Activated naive CD4-positive, alpha-beta T cell treated with anti-CD3 and anti-CD28 coated beads, Interleukin-2, amount 50 U/mL, for 72 hours (primary cell): ENCODE measurements at places on chromosomes 11 and 22. TPM values are rescaled to one million over a fixed set of nuclear protein-coding genes. Genes with fewer than 3 reads are reported as not detected.

DNA sequence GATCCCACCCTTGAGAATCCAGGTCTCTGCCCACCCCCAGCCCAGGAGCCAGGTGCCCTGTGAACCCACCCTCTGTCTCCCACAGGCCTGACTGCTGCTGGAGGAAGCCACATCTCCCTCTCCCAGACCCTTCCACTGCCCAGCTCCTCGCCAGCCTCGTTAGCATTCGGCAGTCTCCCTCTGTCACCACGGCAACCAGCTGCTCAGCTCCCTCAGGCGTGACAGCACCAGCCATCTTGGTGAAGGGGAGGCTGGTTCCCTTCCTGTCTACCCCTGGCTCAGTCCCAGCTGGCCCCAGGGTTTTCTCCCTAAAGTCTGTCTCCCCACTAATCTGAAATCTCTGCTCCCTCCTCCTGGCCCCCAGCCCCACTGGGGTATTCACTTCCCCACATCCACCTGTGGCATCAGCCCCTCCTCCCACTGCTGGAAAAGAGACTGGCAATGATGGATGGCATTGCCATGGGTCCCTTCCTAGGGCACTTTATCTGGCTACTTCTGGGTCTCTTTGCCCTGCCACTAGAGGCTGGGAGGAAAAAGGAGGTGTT is 28.1 kb downstream of the NRXN2 start:
- no peak for DNase-seq

DNA sequence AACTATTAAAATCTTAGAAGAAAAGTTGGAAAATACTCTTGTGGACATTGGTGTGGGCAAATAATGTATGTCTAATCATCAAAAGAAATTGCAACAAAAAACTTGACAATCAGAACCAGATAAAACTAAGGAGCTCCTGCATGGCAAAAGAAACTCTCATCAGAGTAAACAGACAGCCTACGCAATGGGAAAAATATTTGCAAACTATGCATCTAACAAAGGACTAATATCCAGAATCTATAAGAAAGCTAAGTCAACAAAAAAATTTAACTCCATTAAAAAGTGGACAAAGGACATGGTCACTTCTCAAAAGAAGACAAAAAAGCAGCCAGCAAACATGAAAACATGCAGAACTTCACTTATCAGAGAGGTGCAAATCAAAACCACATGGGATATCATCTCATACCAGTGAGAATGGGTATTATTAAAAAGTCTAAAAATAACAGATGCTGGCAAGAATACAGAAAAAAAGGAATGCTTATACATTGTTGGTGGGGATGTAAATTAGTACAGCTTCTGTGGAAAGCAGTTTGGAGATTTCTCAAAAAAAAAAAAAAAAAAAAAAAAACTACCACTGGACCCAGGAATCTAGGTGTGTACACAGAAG is 99.7 kb upstream of the TOP3B start:
- no peak for DNase-seq

- DNase-seq: no peak
These were observed 116.8 kb downstream of the TEAD1 start for GRCh38 chr11:12790861-12791616.

- DNase-seq: no peak
These were observed 48.3 kb downstream of the KREMEN1 start for GRCh38 chr22:29121124-29121523.

DNA sequence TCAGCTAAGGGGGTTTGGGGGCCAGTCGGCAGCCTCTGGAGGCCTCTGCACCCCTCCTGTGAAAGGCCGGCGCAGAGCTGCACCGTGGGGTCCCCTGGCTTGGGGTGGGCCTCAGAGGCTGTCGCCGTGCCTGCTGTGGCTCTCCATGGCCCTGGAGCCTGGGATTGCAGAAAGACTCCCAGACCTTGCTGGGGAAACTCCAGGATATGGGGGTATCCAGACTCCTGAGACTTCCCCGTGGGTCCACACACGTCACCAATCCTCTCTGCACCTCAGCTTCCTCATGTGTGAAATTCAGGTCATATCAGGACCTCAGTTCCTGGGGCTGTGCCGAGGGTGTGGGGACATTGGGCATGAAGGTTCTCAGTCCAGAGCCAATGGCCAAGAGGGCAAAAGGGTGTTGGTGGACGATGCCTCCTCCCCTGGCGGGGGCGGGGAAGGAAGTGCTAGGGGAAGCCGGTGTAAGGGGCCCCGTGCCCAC is 97.1 kb downstream of the KCNQ1 start:
- no peak for DNase-seq

The DBX1 gene
- not detected for total RNA-seq

DNA sequence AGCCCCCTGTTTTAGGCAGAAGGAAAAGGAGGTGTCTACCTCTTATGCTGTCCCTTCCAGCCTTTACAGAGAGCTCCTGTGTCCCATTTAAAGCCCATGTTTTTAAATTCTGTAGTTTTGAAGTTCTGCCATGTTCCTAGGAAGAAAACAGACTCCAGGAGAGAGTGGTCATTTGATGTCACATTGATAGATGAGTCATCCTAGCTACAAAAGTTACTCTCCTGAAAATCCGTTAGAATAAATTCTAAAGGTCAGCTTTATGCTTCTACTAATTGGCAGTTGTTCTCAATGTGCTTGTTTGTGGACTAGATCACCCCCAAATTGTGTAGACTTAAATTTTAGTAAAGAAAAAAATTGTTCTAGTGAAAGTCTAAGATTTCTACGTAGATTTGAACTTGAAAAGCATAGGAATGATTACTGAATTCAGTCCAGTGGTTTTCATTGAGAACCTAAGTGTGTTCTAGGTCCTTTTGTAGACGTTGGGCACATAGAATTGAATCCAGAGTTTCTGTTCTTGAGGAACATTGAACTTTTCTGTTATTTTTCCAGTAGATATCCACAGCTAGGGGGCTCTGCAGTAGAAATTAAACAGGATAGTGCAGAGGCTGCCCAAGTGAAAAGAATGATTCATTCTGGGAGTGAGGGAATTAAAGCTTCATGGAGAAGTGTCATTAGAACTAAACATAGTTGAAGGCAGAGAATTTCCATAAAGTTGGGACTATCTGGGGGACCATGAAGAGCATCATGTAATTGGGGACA is 140.6 kb upstream of the RASSF10 start:
- no peak for DNase-seq

DNA sequence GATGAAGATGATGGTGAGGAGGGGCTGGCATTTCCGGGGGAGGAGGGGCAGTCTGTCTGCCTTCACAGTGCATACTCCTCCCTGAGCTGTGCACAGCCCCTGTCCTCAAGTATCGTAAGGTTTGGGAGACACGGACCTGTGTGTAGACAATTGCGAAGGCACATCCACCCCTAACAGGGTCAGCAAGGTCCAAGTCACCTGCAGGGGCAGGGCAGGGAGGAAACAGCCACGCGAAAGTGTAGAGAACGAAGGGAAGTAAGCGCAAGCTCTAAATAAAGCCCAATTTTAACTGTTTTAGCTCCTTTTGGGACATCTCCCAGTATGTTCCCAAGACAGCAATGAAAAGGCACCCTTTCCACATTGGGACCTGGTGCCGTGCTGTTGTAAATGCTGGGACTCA is 448.2 kb downstream of the TBC1D22A start:
- no peak for DNase-seq

The FAM111B gene
- total RNA-seq: 42.8 TPM

GRCh38 chr11:69311767-69312385 is 17.9 kb downstream of the MYEOV start:
- no peak for DNase-seq

- DNase-seq: no peak
These were observed 18.9 kb downstream of the TANGO2 start for GRCh38 chr22:20039683-20040325.

DNA sequence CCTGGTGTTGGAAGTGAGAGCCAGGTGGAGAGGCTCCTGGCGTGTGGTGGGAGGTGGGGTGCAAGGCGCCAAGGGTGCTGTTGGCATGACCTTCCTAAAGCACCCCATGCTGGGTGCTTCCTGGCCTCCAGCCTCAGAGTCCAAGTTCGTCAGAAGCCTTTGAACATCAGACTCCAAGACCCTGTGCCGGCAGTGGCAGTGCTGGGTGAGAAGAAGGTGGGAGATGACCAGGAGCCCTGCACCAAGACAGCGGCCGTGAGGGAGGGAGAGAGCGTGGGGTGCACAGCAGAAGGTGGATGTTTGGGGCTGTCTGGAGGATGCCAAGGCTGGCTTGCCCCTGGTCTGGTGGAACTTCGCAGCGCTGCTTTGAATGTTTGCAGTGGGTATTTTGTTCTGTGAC is 29.7 kb upstream of the PARVB start:
- DNase-seq: no peak

The OR5B2 gene
- total RNA-seq: 0.20 TPM

The ELFN2 gene
- 0.41 TPM for total RNA-seq

The OR5T1 gene
- total RNA-seq: not detected

DNA sequence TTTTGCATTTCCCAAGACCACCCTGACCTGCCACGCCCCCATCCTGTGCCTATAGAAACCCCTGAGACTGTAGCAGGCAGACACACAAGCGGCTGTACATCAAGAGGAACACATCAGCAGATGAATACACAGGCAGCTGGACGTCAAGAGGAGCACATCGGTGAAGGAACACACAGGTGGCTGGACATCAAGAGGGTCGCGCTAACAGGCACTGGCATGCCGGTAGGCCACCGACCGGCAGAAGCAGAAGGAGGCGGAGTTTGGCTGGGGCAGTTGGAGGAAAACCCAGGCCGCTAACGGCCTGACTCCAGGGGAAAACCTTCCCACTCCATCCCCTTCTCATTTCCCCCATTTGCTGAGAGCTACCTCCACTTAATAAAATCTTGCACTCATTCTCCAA is 5.4 kb upstream of the IPO7 start:
- no peak for DNase-seq

DNA sequence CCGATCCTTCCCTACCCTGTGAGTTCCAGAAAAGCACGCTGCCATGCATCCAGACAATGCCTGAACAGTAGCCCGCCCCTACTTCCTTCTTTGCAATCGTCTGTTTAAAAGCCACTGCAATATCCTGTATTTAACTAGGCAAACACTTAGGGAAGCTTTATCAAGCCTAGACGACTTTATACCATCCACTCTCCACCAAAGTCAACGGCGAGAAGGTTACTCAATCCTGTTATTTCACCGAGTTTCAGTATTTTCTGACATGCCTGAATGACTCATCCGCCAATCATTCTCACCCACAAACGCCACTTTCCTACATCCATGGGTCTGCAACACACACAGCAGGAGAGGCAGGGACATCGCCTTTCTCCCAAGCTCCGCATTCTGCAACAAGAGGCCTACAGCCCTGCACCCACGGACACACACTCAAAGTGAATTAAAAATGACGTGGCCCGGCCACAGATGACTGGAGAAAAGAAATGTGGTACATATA is 9.3 kb downstream of the CELSR1 start:
- DNase-seq: no peak

The OR2D2 gene
- 0.37 TPM for total RNA-seq

The VPREB1 gene
- not detected for total RNA-seq
